ENCODE measurements at places on chromosomes 7 and 10. TPM values are rescaled to one million over a fixed set of nuclear protein-coding genes. Genes with fewer than 3 reads are reported as not detected.

- DNase-seq = no peak
These were observed 128.7 kb upstream of the HABP2 start for GRCh38 chr10:113423981-113424721.

GRCh38 chr10:1289591-1289990 lies 233.4 kb downstream of the WDR37 start:
- DNase-seq = no peak

DNA sequence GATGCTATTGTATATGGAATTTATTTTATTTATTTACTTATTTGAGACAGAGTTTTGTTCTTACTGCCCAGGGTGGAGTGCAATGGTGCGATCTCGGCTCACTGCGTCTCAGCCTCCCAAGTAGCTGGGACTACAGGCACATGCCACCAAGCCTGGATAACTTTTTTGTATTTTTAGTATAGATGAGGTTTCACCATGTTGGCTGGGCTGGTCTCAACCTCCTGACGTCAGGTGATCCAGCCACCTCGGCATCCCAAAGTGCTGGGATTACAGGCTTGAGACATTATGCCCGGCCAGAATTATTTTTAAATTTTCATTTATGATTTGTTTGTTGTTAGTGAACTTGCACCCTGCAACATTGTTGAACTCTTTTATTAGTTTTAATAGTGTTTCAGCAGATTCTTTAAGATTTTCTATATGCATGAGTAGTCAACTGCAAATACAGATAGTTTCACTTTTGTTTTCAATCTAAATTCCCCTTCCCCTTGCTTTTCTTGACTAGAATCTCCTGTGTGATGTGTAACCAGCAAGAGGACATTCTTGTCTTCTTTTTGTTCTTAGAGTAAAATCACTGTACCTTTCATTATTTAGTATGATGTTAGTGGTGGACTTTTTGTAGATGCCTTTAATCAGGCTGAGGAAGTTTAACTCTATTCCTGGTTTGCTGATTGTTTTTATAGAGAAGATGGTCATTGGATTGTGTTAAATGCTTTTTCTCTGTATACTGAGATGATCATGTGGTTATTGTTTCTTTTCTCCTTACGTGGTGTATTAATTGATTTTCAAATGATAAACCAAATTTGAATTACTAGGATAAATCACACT lies 27.8 kb downstream of the ZNF33A start:
- DNase-seq = no peak

DNA sequence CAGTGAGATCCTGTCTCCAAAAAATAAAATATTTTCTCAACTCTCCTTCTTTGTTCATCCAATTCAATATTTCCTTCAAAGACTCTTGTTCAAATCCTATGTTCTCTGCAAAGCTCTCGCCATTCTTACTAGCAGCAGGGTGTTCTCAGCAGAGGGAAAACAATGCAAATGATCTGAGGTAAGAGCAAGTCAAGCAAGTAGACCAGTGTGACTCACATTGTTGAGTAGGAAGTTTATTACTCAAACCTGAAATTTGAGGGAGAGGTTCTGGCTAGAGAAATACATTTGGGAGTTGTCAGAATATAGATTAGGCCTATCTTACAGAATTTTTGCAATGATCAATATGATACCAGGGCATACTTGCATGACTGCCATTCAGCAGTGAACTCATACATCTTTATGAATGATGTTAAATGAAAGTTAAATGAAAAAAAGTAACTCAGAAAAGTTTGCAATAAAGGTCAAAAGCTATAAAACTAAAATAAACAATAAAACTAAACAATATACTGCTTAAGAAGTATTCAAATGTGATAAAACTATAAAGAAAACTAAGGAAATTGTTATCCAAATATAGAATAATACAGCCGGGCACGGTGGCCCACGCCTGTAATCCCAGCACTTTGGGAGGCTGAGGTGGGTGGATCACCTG lies 5.8 kb downstream of the IDE start:
- peak; percentile 19 for DNase-seq

GRCh38 chr7:41918597-41918996 lies 215.7 kb upstream of the INHBA start:
- DNase-seq = no peak

DNA sequence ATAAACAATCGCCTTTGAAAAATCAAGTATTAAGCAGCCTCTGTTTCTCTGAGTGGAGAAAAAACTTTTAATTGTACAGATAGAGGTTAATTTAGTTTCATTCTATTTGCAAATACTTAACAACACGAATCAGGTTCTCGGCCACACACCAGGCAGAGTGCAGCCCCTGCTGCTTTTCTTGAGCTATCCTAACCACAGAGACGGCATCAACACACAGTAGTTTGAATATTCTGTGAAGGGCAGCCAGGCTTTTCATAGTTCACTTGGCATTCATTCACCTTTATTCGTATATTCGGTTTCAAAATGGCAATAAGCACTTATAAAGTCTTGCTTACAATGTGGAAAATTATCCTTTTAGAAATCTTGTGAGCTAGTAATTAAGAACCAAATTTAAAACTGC lies 5.7 kb downstream of the ADARB2 start:
- peak; percentile 49 for DNase-seq

- DNase-seq = peak; percentile 45
These were observed 754 bp downstream of the GSTO1 start for GRCh38 chr10:104255311-104255981.

GRCh38 chr10:119104654-119105015 lies 722 bp downstream of the DENND10 start:
- DNase-seq = no peak

- no peak for DNase-seq
These were observed 250.2 kb downstream of the ELFN1 start for GRCh38 chr7:1920266-1920681.

DNA sequence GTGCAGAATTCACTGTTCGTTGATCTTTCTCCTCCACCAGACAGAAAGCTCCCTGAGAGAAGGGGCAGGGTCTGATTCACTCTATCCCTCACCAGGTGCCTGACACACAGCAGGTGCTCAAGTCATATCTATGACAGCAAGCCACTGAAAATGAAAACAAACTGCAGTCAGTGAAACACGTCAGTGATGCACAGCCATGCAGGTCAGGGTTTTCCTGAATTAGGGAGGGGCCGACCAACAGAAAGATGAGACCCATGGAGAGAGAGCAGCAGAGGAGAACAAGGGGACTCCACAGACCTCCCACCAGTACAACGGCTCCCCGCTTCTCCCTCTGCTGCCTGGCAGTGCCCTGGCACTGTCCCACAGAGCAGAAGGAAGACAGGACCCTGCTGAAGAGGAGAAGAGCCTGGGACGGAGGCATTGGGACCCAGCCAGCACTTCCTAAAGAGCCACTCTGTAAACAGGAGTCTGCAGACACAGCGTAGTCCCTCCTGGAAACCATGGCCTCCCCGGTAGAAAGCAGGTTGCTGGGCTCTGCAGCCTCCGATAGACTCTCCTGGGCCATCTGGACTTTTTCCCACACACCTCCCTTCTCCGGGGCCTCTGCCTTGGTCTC lies 50.3 kb downstream of the FAM53B start:
- no peak for DNase-seq

GRCh38 chr7:109049366-109049765 lies 479.7 kb downstream of the DNAJB9 start:
- DNase-seq = no peak

GRCh38 chr7:26637610-26638009 lies 226.8 kb downstream of the SKAP2 start:
- DNase-seq = no peak

- no peak for DNase-seq
These were observed 96.3 kb downstream of the ATXN7L1 start for GRCh38 chr7:105779856-105780780.

DNA sequence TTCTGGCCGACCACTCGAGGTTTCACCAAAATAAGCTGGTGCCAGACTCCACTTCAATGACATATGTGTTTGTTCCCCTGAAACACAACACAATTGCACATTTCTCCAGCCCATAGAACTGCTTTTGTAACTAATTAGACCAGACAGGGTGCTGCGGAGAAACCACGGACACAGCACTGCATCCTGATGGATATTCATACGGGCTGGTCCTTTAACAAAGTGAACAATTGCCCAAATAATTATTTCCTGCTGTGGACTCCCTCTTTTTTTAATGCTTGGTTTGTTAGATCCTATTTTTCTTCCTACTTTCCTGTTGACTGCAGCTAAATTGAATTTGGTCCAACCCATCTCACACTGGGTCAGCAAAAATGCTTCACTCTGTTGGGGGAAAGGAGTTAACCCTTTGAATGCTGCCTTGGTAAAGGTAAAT lies 198.6 kb upstream of the BMPER start:
- DNase-seq = no peak

- peak; percentile 68 for DNase-seq
These were observed 2.7 kb upstream of the FEZF1 start for GRCh38 chr7:122307228-122307621.

GRCh38 chr7:95267754-95268153 lies 56.6 kb downstream of the PON1 start:
- no peak for DNase-seq

- DNase-seq = no peak
These were observed 143.0 kb downstream of the RSU1 start for GRCh38 chr10:16674147-16674703.

DNA sequence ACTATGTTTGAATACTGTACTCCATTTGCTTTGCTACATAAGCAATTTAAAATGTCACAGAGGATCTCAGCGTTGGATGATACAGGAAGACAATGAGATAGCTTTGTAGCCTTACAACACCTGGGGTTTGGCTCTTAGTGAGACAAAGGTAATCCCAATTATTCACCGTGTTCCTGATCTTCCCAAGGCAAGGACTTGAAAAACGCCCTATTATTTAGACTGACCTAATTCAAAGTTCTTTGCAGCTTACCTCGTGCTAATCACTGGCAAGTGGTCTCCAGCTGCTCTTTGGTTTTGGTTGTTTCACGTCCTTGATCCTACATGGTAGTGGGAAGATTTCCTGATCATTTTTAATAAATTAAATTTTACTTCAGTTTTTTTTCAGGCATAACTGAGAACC lies 23.0 kb upstream of the C7orf33 start:
- DNase-seq = no peak

DNA sequence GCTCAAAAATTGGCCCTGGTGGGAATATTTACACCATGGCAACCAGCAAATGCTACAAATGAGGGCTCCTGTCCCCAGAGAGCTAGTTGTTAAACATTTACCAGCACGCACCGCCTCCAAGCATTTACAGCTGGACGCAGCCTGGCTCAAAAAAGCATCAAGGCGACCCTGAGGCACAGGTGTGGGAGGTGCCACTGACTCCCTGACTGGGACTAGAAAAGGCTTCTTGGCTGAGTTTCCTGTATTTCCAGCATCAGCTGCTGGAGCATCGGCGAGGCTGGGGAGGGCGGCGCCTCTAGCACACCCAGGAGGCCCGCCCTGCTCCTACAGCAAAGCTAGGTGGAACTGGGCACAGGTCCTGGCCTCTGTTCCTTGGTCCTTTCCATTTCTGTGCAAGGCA lies 43.5 kb upstream of the ZRANB1 start:
- DNase-seq = peak; percentile 50

DNA sequence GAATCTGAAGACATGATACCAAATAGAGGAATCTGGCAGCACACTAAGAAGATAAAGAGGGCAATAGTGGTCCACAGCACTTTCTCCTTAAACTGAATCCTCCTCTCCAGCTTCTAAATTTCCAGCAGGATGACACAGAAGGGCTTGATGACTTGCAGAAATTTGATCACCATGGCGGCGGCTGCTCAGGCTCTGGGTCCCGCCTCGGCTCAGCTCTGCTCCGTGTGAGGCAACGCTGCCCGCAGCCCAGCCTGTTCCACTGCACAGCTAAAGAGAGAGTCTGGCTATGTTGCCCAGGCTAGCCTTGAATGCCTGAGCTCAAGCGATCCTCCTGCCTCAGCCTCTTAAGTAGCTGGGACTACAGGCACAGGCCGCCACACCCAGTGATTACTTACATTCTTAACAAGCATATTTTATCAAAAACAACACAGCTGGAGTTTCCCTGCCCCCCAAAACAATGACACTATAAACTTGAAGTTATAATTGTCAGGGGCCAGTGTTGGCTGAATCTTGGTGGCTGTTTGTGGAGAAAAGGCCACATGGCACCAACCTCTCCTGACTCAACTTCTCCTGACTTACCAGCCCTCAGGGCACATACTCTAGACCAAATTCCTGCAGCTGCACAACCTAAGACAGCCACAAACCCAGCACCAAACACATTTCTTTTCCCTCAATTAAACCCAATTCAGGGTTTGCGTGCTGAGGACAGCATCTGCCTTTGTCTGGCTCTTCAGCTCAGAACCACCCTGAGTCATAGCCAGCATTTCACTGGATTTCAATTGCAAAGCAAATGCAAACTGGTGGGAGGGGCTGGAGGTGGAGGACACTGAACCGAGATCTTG lies 11.6 kb upstream of the TNPO3 start:
- peak; percentile 76 for DNase-seq

DNA sequence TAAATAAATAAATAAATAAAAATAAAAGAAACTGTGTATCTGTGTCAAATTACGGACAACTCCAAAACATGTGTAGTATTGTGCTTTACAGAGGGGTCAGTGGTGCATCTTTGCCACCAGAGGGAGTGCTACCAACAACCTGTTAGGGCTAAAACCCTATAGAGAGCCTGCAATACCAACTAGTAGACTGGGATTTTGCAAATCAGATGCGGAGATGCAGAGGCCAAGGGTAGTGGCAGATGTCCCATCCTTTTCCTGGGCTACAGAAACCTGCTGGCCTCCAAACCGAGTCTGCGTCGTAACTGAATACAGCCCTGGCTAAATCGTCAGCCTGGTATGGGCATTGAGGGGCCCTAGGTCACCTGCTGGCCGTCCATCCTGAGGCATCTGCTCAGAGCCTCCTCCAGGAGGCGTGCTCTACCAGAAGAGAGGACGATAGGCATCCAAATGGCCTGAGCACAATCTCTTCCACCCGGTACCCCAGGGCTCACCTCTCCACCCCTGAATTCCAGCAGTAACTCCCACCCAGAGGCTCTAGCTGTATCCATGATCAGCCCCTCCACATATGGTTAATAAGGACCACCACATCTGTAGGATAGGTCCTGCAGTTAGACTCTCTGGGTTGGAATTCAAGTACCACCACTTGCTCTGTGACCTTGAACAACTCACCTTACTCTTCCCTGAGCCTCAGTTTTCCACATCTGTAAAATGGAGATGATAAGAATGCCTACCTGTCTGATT lies 6.2 kb upstream of the RRP12 start:
- DNase-seq = peak; percentile 87

Gene STOX1
- total RNA-seq = 2.4 TPM

Gene NUTM2D
- total RNA-seq = 1.4 TPM

Gene FRMPD2
- total RNA-seq = not detected

Gene ZNF282
- total RNA-seq = 34.1 TPM

Gene AKR1D1
- total RNA-seq = not detected

Gene GBX1
- total RNA-seq = 0.62 TPM

Gene BAIAP2L1
- total RNA-seq = 16.6 TPM

Gene ITPRID1
- 0.18 TPM for total RNA-seq

Gene LEP
- total RNA-seq = not detected

Gene PITX3
- total RNA-seq = not detected

Gene AMPH
- total RNA-seq = 2.8 TPM

Gene ELN
- total RNA-seq = 2.7 TPM

Gene ANKMY2
- 16.8 TPM for total RNA-seq

Gene ACHE
- total RNA-seq = 19.2 TPM

Gene TSPAN12
- 19.5 TPM for total RNA-seq

Gene TAS2R41
- 0.10 TPM for total RNA-seq

Gene STRIP2
- 5.1 TPM for total RNA-seq

Gene HTRA1
- 14.5 TPM for total RNA-seq
